ENCODE measurements at places on chromosomes 12 and 14.

GRCh38 chr12:108840605-108841332, 16.6 kb downstream of the SSH1 start:
- no peak for DNase-seq

- DNase-seq: no peak
These were observed 12.3 kb downstream of the EMP1 start for GRCh38 chr12:13208533-13209435.

- no peak for DNase-seq
These were observed 156.2 kb downstream of the ETV6 start for GRCh38 chr12:11805680-11806079.

GRCh38 chr12:46209914-46210872, 58.6 kb downstream of the SLC38A1 start:
- no peak for DNase-seq

DNA sequence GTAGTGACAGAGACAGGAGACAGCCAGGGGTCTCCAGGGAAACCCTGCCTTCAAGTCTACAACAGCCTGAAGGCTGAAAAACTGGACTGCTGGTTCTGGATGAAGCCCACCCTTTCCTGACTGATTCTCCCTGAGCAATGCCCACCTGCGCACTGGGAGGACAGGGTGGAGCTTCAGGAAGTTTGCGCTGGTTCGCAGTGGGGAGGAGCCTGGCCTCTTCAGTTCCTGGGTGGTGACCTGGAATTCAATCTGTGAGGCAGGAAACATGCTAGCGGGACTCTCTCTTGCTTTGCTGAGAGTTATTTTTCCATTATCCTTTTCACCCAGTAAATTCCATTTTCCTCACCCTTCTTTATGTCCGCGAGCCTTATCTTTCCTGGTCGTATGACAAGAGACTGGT, 600.8 kb downstream of the TRHDE start:
- no peak for DNase-seq

DNA sequence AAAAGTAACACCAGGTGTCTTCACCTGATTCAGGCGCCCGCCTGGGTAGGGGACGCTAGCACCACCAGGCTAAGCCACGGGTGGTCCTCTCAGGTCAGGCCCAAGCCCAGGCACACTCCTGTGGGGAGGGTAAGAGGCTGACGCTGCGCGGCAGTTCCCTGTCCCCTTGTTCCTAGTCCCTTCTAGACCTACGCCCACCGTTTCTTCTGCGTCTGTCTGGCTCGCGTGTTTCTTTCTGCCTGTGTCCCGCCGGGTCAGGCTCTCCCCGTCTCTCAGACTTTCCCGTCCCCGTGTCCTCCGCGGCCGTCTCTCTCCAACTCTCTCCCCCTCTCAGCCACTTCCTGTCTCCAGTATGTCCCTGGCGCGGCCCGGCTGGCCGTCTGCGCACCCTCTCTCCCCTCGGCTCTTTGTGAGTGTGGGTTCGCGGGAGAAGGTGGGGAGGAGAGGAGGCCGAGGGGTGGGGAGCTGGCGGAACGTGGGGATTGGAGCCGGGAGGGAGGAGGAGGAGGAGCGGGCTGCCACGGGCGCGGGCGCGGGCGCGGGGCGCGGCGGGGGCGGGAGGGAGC, 3.1 kb upstream of the TNS2 start:
- DNase-seq: peak; percentile 93

- no peak for DNase-seq
These were observed 30.7 kb downstream of the PARP11 start for GRCh38 chr12:3842517-3842916.

DNA sequence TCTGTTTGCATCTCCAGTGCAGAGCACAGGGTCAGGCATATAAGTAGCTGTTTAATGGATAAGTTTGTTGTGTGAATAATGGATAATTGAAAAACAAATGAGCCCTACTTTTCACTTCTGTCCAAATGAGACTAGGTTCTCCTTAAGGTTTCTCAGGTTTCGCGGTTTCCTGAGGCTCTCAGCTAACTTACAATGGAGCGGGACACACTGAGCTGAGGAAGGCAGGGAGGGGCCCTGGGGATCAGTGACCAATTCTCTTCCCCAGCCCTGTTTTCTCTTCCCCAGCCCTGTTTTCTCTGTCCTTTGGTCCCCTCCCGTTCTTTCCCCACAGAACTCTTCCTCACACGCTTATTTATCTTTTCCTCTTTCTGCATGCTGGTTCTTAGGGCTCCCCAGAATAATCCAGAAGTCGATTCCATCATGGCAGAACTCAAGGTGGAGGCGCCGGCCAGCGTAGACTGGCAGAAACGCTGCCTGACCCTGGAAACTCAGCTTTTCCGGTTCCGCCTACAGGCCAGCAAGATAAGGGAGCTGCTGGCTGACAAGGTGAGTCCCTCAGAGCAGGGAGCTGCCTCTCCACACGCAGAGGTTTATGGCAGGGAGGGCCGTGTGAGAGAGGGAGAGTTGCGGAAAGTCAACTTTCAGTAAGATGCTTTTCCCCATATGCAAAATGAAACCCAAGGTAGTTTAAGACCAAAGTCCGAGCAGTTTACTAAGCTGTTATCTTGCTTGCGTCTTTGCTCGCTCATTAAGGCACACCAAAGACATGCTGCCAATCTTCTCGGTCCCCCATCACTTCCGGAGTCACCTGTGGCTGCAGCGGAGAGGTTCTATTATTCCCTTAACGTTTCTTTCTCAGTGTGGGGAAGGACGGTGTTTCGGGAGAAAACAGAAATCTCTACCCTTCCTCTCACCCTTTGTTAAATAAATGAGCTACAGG, 8.6 kb downstream of the PLEKHH1 start:
- DNase-seq: no peak

GRCh38 chr14:58807191-58807590, 169.4 kb downstream of the DACT1 start:
- no peak for DNase-seq

DNA sequence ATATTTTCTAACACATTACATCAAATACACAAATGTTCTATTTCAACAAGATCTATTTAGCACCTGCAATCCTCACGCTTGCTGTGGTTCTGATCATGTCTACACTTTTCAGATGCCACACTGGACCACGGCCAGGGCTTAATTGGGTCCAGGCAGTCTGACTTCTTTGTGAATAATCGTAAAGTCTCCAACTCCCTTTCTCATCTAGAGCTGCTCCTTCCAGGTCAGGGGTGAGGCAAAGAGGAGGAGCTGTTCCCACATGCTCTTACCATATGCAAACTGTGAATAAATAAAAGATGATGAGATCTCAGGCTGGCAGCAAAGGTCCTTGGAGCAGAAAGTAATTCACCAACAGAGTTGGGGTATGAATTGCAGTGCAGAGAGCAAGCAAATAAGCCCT, 316.6 kb downstream of the GLT1D1 start:
- DNase-seq: no peak

GRCh38 chr12:81541121-81541520, 218.0 kb downstream of the PPFIA2 start:
- DNase-seq: no peak

DNA sequence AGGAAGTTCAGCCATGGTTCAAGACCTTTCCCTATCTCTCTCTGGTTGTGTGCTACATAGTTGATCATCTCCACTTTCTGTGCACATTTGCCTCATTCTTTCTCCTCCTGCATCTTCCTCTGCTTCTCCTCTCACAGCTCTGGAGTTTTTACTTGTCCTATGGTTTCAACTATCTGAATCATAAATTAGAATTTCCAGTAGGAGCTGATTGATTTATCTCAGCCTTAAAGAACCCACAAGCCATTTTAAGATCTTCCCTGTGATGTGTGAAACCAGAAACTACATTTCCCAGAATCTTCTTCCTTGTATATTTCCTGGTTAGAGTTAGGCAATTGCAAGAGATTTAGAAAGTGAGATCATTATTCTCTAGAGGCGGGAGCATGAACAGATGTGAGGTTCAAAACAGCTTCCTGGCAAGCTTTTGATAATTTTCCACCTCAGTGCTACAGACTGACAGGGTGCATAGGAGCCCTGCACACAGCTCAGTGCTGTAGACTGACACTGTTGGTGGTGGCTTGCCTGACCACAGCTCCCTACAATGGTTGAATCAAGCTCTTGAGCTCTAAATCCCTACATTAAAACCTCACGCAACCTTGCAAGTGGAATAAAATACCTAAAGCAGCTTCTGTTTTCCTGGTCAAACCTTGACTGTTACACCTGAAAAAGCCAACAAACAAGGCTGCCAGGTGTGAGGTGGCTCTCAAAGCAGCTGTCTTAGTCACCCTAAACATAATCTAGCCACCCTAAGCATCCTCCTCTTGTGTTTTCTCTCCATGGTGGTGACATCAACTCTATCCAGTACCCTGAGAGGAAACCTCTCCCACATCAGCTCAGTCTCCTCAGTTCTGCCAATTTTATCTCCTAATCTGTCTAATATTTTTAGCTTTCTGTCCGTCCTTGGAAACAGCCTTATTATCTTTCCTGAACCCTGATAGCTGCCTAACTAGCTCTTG, 21.5 kb upstream of the IFNG start:
- no peak for DNase-seq

DNA sequence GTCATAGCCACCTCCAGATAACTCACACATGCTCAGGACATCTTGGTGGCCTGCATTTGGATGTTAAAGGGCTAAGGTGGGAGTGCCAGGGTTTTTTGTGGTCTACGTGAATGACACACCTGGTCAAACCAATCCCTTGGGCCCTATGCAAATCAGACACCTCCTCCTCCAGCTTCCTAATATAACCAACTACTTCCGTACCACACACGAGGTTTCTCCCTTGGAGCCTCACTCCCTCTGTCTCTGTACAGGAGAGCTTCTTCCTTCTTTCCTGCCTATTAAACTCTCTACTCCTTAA, 19.6 kb downstream of the APOBEC1 start:
- no peak for DNase-seq

GRCh38 chr14:55892906-55893305, 225.3 kb upstream of the PELI2 start:
- DNase-seq: no peak

- DNase-seq: no peak
These were observed 31.7 kb downstream of the KLRK1 start for GRCh38 chr12:10358131-10358530.

GRCh38 chr12:66514581-66514980, 164.3 kb downstream of the GRIP1 start:
- no peak for DNase-seq

- DNase-seq: no peak
These were observed 19.8 kb downstream of the TSPAN8 start for GRCh38 chr12:71138011-71138410.

DNA sequence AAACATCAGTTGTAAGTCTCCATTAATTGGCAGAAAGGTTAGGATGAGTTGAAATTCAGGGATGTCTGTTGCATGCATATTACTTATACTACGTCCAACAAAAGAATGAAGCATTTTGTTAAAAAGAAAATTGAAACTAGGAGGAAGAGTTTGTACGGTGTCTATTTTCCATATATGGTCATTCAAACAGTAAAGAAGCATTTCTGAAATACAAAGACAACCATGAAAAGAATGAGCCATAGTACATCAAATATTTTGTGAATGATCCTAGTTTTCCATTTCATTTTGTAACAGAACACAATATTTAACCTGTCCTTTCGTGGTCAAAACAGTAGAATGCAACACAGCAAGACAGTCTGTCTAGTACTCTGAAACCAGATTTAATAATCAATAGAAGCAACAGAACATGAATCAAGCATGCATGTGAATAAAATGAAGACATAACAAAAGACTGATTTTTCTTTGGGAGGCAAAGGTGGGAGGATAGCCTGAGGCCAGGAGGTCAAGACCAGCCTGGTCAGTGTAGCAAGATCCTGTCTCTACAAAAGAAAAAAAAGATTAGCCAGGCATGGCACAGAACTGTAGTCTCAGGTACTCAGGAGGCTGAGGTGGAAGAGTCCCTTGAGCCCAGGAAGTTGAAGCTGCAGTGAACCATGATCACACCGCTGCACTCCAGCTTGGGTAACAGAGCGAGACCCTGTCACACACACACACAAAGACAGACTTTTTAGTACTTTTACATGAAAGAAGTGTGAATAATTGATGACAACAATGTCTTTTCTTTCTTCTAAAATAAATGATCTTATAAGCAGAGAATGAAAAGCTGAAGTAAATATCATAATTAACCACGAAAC, 156.0 kb downstream of the LRIG3 start:
- no peak for DNase-seq

DNA sequence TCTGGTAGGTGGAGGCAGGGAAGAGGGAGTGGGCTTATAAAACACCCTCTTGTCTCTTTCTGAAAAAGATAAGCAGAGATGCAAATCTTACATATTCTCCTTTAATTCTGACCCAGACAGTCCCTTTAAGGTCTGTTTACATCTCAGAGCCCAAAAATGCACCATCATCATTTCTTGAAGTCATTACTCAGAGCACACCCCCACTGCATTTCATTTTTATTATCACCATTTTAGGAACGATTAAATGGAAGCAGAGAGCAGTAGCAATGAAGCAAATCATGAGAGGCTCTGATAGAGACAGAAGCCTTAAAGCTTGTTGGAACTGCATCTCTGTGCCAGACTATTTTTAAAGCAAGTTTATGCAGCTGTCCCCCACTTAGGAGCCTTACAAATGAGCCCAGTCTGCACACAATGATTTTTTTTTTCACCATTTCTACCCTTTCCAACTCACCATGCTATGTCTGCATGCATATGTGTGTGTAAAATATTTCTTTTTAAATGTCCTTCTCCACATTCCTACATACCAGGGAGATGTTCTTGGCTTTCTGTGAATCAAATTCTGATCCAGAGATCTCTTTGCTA, 311.0 kb downstream of the GRIN2B start:
- no peak for DNase-seq

DNA sequence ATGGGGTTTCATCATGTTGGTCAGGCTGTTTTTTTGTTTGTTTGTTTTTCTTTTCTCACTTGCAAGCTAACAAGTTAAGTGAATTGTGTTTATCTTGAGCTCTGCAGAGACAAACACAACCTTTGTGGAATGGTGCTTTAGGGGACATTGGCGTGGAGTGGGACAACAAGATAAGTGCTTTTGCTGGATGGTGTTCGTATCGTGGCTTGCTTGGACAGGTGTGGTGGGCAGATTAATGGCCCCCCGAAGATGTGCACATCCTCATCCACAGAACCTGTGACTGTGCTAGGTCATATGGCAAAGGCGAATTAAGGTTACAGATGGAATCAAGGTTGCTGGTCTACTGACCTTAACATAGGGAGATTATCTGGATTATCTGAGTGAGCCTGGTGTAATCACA, 7.0 kb downstream of the MLXIP start:
- no peak for DNase-seq

- DNase-seq: no peak
These were observed 833.3 kb downstream of the DIO2 start for GRCh38 chr14:79378020-79378419.

DNA sequence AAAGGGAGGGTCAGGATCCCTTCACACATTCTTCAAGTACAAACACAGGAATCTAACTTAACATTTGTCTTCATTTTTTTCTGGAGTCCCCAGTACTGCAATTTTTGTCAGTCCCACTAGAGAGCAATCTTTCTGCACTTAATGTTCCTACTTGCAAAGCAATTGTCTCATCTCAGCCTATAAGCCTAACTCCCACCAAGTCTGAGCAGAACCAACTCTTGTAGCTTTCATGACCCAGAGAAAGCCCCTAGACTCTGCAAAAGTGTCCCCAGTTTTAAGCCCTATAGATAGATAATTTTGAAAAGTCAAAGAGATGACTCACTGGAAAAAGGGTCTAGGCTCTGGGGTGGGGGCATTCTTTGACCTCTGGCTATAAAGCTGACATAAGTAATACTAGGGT, 1.8 kb upstream of the ZBTB39 start:
- DNase-seq: peak; percentile 65

Data from hepatic stellate cell (primary cell).